ENCODE measurements at places on chromosomes 1 and 21.

GRCh38 chr1:211828584-211829342 lies 1.8 kb downstream of the LPGAT1 start:
- DNase-seq: no peak

DNA sequence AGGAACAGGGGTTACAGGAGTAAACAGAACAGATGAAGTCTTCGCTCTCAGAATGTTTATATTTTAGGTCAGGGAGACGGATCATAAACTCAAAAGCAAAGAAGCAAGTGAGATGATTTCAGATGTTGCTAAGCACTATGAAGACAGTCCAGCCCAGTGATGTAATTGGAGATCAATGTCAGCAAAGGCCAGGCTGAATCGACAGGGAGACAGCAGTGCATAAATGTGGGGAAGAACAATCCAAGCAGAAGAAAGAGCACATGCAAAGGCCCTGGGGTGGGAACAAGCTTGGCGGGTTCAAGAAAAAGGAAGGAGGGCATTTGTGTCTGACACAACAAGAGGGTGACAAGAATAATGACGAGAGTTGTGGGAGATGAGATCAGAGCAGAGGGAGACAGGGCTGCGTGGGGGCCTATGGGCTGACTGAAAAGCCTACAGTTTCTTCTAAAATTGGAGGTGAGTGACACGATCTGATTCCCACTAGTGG lies 47.0 kb downstream of the TAS1R2 start:
- no peak for DNase-seq

DNA sequence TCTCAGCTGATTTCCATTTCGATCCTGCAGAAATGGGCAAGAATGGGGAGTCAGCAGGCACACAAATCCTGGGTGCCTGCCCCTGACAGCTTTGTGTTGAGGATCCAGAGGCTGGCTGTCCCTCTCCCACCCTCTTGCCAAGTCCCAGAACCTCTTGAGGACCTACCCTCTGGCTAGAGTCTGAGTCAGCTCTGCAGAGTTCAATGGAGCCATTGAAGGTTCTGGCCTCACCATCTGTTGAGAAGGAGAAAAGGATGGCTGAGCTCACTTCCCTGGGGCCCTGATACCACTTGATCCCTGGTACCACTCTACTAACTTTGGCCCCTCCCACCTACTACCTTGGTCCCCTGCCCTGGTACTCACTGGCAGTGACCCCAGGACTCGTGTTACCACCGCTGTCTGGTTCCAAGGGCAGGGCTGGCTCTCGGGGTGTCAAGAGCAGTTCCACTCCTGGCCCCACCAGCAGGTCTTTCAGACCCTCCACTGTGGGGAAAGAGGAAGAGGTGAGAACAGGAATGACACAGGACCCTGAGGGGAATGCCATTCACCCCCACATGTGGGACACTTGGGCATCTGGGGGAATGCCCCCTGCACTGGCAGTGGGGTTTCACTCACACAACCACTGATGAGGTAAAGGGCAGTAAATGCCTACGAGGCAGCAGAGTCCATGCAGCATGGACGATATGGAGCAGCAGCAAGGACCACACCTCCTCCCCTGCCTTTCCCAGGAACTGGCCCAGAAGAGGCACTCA lies 10.5 kb downstream of the RXFP4 start:
- DNase-seq: no peak

DNA sequence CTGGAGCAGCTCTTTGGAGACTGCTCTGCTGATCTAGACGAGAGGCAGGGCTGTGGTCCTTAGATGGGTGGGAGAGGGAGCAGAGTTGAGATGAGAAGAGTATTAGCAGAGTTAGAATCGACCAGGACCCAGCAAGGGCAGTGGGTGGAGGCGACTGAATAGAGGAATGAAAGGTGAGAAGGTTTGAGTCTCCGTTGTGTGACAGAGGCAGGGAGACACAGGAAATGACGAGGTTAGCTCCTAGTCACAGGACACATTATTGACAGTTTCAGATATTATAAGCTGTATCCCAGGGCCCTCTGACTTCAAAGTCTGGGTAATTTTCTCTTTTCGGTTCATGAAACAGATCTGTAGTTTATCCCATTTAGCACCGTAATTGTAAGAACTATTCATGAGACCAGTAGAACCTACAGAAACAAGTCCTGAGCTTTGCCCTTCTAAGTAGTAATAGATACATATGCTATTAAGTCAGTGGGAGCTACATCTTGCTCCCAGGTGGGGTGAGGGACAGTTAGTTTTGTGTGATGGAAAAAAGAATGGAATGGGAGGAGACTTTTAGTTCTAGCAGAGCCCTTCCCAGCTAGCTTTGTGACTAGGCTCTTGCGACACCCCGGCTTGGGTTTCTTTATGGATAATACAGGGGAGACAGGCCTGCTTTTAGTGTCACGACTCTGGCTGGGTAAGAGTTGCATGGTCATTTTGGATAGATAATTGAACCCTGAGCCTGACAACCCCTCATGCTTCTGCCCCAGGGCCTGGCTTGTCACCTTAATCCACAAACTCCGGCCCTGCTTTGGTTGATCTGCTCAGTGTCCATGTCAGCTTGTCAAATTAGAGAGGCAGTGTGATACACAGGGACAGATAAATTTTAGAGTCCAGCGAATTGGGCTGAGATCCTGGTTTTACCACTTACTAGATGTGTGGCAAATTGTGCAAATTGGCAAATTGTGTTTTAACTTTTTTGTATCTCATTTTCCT lies 70.2 kb downstream of the UCK2 start:
- DNase-seq: no peak

DNA sequence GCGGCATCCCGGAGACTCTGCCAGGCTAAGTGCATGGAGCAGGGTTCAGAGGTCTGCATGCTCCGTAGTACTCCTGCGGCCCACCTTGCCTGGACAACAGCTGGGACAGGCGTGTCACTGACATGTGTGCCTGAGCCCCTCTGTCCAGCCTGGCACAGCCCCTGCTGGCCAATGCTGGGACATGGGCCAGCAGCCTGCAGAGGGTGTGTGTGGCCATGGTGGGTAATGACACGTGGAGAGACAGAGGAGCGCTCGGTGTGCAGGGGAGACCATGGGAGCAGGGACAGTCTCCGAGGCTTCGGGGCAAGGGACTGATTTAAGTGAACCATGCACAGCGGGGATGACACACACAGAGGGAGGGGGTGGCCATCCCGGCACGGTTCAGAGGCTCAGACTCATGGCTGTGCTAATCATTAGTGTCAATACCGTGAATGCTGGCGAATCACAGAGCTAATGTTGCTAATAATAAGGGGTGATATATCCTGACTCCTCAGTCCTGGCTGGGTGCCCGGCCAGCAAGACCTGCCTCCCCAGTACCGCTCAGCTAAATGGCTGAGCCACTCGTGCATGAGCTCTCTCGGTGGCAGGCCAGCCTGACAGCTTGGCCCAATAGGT lies 41.5 kb downstream of the IGSF21 start:
- no peak for DNase-seq

GRCh38 chr21:33027401-33028286 lies 1.9 kb downstream of the OLIG2 start:
- DNase-seq: no peak

GRCh38 chr1:23638786-23639241 lies 52.8 kb upstream of the RPL11 start:
- DNase-seq: no peak

DNA sequence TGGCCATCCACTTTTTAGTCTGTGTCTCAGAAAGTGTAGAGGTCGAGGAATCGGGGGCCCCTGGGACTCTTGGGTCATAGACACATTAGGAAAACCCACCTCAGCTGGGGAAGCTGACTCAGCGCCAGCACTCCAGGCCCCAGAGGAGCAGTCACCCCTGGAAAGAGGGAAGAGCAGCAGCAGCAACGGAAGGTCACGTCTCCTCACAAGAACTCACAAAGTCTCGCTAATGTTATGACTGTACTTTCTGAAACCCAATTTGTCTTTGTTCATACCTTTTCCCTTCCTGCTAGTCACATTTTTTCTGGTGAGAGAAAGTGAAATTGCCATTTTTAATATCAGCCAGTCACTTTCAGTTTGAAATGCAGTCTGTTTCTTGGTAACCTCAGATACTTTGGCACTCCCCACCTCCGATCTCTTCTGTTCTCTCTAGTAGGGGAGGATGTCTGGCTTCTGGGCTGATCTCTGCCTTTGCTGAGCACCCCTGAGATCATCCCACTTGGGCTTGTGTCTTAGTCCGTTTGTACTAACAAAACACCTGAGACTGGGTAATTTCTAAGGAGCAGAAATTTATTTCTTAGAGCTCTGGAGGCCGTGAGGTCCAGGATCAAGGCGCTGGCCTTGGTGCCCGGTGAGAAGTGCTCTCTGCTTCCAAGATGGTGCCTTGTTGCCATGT lies 6.0 kb upstream of the NLRP3 start:
- DNase-seq: no peak

DNA sequence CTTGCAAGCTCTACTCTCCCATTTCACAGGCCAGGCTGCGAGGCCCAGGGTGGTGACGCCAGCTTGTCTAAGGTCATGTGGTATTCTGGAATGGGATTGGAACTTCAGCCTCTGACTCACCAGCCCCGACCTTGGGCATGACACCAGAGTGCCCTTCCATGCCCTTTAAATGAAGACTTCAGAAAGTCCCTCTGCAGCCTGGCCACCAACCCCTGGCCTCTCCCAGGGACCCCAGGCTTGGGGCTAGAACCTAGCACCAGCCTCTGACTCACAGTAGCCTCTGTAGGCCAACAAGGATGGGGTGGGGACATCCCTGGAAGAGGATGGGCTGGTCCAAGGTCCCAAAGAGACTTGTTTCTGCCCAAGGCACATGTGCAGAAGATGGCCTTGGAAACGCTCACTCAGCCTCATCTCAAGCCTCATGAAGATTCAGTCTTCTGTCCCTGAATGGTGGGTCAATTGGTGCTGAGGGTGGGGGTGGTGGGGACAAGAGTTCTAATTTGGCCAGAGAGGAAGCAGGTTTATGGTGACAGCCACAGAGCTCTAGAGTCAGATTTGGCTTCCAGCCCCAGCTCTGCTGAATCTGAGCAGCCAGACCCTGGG lies 36.1 kb upstream of the RUNX3 start:
- DNase-seq: no peak

DNA sequence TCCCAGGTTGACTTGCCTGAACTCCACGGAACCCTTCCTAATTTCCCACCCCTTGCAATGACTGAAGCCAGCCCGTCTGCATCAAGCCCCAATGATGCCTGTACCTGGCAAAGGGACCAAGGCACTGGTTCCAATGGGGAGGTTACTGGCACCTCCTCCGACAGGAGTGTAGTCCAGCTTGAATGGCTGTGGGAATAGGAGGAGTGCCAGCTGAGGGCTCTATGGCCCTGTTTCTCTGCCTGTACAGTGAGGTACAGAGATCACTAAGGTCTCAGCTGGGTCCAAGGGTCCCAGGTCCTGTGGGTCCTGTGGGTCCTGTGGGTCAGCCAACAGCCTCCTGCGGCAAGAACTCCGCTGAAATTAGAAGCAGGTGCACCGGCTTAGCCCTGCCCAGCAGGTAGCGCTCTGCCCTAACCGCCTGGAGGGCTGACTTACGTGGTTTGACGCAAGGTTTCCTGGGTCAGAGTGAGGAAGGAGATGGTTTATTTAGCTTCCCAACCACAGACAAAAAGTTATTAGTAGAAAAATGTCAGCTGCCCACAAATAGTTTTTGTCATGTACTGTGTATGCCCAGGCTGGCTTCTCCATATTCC lies 9.9 kb upstream of the SPRR4 start:
- DNase-seq: no peak

GRCh38 chr1:195915826-195916225 lies 692.4 kb downstream of the KCNT2 start:
- DNase-seq: no peak

GRCh38 chr1:219027146-219027673 lies 146.5 kb upstream of the LYPLAL1 start:
- DNase-seq: no peak

GRCh38 chr21:44347911-44348451 lies 5.4 kb upstream of the TRPM2 start:
- no peak for DNase-seq

DNA sequence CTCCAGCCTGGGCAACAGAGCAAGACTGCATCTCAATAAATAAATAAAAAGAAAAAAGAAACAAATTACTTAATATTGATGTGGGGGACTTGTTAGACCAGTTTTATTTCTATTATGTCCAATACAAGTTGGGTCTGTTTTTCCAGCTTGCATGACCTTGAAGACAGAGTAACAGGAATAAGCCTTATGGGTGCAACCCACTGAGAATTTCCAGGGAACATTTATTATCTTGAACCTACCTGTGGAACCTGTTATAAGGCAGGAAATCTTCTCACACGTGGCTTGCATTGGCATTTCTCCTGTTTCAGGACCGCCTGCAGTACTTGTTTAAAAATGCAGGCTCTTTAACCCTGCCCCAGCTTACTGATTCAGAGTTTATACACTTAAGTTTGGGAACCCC lies 64.0 kb downstream of the ZBTB17 start:
- no peak for DNase-seq

DNA sequence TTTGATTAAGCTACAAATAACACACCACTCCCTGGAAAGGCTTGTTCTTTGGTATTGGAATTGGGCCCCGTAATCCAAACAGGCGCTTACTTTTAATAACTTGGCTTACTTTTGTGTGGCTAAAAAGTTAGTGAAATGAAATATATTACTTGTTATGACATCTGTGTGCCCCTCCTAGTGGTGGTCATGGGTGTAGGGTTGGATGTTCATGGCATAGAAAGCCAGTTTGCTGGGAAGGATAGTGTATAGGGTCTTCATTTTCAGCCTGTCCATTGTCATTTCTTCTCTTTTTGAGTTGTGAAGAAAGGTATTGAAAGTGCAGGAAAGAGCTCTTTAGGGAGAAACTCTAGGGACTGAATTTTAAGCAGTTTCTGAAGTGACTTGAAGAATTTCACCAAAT lies 5.9 kb downstream of the CDC14A start:
- DNase-seq: no peak
